ENCODE measurements at places on chromosomes 16 and 17.

DNA sequence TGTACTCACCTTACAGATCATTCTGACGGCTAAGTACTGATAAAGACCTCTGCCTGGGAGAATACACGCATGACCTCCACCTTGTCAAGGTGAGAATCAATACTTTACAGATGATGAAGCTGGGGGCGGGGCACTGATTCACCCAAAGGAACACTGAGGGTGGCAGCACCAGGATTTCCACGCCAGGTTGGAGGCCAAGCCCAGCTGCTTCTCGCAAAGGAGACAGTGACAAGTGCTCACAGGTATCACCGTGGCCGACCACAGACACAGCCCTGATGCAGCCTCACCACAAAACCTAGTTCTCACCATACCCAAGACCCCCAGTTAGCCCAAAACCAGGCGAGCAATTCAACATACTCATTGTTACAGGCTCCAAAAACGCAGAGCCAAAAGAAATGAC, 434.2 kb downstream of the SOX9 start:
- no peak for DNase-seq

DNA sequence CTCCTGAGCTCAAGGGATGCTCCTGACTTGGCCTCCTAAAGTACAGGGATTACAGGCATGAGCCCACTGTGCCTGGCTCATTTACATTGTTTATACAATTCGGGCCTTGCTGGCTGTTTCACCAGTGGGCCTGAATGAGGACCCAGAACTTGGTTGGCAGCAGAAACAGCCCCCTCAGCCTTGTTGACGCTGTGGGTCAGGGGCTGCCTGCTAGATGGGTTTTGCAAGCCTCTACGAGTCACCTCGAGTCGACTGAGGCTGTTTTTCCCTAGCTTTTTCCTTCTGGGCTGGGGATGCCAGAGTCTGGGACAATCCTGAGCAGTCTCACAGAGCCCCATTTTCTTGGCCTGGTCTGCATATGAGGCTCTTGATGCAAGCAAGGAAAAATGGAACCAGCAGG, 16.1 kb downstream of the PPL start:
- DNase-seq = no peak

DNA sequence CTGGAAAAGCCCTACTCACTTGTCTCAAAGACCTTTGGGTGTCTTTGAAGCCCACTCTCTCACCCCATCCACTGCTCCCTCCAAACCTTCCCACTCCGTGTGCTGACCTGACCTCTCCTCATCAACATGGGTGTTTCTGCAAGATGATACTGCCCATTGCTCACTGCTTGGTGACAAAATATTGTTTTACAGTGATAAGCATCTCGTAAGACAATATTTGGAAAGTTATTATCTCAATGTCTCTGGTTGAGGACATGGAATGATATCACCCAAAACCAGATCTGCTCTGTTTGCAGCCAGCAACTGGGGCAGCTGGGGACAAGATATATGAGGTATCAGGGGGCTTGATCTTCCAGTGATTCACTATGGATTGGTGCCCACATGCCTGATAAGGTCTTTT, 195.8 kb downstream of the SALL1 start:
- DNase-seq = no peak

DNA sequence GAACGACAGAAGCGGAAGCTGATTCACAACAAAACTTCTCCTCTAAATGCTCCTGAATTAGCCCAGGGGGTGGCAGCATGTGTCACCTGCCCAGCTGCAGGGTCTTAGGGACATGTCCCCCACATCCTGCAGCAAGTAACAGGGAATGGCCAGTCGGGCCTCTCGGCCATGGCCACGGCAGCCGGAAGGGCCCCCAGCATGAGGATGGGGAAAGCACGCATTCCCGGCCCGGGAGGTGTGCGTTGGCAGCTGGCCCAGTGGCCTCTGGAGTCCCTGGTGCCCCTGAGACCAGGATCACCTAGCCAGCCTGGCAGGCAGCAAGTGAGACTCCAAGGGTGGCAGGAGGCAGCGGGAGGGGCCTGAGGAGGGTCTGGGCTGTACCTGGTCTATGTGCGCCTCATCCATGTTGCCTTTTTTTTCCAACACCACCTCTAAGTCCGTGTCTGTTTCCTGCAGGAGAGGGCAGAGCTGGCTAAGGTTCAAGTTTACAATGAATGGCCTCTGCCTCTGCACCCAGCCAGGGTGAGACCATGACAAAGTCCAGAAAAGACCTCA, 7.0 kb downstream of the KNOP1 start:
- no peak for DNase-seq
